ENCODE measurements at places on chromosomes 2 and 18.
A peak's percentile ranks its signal among the peaks of the same experiment; 100 is the strongest.

GRCh38 chr18:57715671-57716070, 87.4 kb downstream of the ATP8B1 start:
- no peak for DNase-seq

- no peak for DNase-seq
Observed at GRCh38 chr2:113117541-113118262, 9.7 kb upstream of the IL1RN start.

- DNase-seq, result no peak
Observed at GRCh38 chr2:235661167-235661937, 167.5 kb downstream of the AGAP1 start.

- DNase-seq, result no peak
Observed at GRCh38 chr2:11288431-11288830, 56.0 kb downstream of the ROCK2 start.

- DNase-seq, result no peak
Observed at GRCh38 chr2:12059616-12060441, 313.4 kb downstream of the LPIN1 start.

DNA sequence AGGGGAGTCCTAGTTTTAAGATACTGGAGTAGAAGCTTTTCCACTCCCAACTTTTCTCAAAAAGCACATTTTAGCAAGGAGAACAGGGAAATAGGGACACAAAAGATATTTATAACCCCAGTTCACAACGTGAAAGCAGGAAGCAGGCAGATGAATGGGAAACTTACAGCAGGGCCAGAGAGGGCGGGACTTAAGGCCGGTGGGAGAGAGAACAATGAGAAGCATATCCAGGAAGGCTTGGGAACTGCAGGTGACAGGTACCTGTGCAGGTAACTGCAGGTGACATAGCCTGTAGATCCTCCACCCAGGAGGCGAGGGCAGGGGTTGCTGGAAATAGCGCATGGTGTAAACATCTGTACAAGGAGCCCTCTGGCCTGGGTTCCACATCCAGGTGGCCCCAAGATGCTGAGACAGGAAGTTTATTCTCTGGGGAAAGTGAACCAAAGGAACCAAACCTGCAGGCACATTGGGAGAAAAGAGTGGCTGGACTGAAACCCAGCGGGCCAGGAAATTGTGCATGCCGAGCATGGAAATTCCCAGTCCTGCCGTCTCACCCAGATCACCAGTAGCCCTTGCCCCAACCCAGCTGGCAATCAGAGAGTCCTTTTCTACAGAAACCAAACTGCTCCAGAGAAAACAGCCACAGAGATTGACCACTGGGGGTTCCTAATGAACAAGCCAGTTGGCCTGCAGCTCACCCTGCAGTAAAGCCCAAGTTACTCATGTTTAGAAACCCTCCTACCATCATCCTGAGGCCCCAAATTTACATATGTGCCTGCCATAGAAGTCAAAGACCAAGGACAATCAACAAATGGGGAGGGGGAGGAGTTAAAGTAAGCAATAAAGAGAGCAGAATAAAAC, 24.3 kb upstream of the COL6A3 start:
- DNase-seq, result no peak

DNA sequence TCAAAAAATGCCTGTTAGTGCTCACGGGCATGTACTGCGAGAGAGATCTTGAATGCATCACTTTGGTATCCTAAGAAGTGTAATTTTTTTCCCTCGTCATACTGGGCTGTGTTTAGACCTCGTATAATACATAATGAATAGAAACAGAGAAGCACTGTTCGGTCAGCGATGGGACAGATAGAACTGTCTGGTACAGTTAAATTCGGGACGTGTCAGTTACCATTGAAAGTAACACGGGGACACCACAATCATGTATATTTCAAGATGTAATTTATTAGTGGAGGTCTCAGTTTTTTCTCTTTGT, 1.8 kb downstream of the PKP4 start:
- DNase-seq, result no peak

GRCh38 chr2:200193791-200194190, 112.7 kb upstream of the SPATS2L start:
- DNase-seq, result no peak

- no peak for DNase-seq
Observed at GRCh38 chr2:64534363-64534762, 10.2 kb downstream of the AFTPH start.

DNA sequence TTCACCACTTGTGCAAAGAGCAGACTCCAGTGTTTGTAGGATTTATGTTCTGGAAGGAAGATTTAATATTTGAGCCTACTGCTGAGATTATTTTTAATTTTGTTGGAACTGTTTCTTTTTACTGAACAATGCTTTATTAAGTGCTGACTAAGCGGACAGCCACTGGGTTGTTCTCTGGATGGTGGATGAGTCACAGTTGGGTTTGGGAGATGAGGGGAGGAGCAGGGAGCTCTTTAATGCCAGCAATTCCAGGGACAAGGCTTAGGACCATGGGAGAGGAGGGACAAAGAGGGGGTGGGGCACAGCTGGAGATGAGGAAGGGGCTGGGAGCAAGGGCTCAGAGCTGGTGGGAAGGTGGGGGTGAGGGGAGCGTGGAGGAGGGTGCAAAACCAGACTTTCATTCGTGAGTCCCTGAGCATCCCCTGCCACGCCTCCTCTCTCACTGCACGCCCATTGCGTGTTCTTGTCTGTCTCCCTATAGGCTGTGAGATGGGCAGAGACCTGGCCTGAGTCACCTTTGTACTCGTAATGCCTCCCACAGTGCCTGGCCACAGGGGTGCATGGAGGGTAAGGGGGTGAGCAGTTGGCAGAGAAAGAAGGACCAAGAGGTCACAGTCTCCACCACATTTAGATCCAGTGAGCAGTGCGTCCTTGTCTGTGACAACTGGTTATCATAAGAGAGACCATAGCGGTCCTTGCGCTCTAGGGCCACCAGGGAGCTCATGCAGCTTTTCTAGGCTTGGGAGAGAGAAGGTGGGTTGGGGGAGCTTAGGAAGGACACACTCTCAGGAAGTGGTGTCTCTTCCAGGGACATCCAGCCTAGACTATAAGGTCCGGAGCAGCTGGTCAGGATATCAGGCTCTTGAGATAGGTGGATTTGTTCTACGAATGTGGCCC, 18.4 kb downstream of the SLC4A3 start:
- DNase-seq, result no peak

DNA sequence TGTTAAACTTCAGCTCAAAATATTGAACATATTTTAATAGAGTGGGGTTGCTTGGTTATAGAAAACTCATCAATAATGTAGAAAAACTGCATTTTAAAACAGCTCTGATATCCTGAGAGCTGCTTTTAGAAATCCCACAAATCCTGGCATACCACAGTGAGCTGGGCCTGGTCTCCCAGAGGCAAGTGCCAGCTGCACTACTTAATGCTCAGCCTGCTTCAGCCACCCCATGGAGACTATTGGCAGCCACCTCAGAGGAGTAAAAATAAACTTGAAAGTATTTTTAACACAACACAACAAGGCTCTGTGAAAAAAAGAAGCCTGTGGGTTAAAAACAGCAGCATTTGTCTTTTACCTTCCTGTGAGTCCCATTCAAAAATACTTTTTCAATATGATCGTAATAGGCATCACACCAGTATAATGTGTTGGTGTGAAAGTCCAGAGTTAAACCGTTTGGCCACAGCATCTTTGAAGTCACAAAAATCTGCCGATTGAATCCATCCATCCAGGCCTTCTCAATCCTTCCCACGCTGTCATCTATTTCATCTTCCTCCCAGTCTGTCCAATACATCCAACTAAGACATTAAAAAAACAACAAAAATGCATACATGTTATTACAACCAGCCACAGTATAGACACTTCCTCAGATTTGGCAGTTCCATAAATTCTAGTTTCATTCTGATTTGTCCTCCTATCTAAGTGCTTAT, 1115.3 kb downstream of the LRP1B start:
- no peak for DNase-seq

- no peak for DNase-seq
Observed at GRCh38 chr2:30713698-30714097, 93.5 kb downstream of the CAPN13 start.

GRCh38 chr2:46163804-46164528, 133.2 kb upstream of the EPAS1 start:
- no peak for DNase-seq

DNA sequence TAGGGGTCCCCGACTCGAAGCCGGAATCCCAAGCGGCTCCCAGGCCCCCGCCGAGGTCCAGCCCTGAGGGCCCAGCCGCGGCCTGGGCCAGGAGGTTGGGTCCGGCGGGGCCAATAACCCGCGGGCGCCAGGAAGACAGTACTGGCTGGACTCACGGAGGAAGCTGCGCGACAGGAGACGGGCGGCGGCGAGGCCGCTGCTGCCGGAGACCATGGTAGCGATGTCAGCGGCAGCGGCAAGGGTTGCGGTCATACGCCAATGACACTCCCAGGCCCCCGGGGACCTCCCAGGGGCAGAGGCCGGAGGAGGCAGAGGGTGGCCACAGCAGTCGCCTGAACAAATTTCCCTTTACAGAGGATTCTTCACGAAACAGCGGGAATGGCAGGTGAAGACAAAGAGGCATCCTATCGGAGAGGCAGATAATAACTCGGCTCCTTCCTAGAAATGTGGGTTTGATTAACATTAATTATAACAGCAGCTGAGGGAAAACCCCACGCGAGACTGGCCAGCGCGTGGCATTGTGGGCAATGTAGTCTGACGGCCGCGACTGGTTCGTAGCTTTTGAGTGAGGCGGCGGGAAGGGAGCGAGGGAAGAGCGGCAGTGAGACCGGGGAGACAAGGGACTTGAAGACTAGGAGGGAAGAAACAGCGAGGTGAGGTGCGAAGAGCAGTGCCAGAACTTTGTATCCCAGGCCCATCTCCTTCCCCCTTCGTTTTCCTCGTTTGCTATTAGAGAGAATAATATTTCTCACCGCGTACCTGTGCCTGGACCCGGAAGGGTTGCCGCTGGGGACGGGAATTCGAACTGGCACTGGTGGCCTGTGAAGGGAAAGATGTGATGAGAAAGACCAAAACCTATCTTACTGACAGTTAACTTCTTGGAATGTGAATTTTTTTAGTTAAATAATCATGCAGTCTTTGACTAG, at the start of gene SUCLG1:
Gene SUCLG1, minus strand, starts transcription at position 263 of the 926 bp plus-strand sequence. Its CDS starts 11 bp downstream, at position 252.
- peak; percentile 80 for DNase-seq

- DNase-seq, result no peak
Observed at GRCh38 chr2:2851806-2852777, 521.0 kb upstream of the MYT1L start.

- no peak for DNase-seq
Observed at GRCh38 chr2:140759426-140760156, 1371.2 kb downstream of the LRP1B start.

- DNase-seq, result no peak
Observed at GRCh38 chr2:69022548-69022947, 9.6 kb downstream of the ANTXR1 start.

DNA sequence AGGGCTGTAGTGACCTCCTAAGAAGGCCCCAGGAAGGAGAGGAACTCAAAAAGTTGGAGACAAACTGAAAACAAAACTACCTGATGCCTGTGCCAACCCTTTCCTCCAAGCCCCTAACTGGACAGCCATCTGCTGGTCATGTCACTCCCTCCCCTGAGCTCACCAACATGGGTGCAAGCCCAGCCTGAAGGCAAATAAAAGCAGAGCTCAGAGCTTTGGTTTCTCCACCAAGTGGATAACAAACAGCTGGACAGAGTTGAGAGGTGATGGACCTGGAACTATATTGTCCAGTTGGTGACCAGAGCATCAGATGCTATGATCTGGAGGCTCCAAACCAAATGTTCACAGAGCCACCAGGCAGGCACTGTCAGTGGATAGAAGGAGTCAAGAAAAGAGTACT, 34.6 kb upstream of the MAL start:
- no peak for DNase-seq

DNA sequence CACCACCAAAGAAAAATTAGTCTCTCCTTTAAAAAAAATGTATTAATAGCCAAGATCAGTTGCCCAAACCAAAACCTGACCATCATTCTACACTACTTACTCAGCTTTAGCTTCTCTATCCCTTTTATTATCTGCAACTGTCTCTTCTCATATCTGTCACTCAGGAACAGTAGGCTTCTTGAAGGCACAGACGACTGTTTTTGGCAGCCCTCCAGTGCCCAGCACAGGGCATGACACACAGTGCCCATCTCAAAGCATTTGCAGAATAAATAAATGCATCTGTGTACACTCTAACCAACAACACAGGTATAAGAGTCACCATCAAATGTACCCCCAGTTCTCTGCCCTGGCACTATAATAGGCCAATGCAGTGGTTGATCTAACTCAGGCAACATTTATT, 117.2 kb downstream of the UXS1 start:
- DNase-seq, result no peak

GRCh38 chr2:117815946-117816345, 1.5 kb downstream of the DDX18 start:
- no peak for DNase-seq

DNA sequence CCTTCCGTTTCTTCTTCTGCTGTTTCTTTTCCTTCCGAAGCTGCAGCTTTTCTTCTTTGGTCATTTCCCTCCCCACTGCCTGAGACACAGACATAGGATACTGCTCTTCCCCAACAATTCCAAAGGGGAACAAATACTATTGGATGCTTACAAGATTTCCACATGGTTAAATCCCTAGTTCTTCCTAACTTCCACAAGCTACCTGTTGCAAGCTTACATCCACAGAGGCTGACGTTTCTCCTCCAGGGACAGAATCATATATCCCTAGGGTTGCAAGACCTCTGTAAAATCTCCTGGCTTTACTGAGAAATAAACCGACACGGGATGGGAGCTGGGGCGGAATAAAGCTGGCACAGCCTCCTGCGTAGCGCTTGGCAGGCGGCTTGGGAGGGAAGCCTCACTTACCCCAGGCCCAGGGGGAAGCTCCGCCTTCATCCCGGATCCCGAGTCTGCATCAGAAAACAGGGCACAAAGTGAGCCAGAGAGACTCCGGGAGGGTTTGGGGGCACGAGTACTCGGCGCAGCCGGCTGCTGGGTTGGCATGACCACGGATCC, 590 bp downstream of the EIF2B4 start:
- no peak for DNase-seq

- no peak for DNase-seq
Observed at GRCh38 chr2:154591294-154591820, 107.1 kb upstream of the KCNJ3 start.

DNA sequence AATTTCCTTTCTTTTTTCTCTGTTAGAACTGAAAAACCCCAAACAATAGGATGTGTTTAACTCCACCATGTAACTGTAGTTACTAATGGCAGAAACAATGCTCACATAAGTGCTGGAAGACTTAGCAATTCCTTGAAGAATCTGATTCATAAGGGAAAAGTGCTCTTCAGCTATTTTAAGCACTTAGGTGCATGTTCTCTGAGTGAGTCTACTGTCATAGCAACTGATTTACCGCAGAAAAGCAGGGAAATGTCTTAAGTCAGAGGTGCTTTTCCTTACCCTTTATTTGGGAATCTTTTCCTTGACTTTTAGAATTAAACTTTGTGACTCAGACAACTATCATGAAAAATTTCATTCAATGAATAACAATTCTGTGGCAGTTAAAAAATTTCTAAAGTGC, 65.4 kb upstream of the NABP1 start:
- DNase-seq, result no peak

DNA sequence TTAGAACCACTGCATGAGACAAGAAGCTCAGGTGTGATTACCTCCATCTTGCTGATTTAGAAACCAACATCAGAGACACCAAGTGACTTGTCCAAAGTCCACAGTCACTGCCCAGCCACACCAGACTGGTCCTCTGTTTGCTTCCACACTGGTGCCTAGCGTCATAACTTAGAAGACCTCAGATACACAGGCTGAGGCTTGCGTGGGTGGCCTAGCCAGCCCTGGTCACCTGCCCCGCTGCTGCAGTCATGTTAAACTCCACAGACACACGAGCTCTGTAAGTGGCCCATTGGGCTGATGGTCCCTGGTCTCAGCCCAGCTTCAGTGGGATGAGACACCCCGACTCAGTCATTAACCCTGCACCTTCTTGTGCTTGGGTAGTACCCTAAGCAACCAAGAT, 47.1 kb downstream of the CNGA3 start:
- DNase-seq, result no peak

All from GDM1 (cell line).